ENCODE measurements at places on chromosomes 2 and 18.

GRCh38 chr18:74392323-74392722 is 64.8 kb downstream of the DIPK1C start:
- DNase-seq: no peak

DNA sequence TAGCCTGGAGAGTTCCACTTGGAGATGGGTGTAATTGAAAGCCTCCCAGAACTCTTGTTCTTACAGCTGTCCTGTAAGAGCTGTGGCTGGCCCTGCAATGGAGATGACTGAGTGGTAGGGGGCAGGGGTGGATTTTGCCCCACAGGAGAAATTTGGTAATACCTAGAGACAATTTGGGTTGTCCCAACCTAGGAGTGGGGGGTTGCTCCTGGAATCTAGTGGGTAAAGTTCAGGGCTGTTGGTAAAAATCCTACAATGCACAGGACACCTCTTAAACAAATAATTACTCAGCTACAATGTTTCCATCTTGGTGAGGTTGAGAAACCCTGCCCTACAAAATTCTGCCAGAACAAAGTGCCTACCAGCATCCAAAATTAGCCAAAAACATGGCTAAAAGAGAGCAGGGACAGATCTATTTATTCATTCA is 181.1 kb upstream of the SH3BP4 start:
- no peak for DNase-seq

GRCh38 chr18:48902023-48902855 is 48.5 kb downstream of the SMAD7 start:
- DNase-seq: no peak

GRCh38 chr2:161488879-161489278 is 72.8 kb downstream of the TBR1 start:
- no peak for DNase-seq

- DNase-seq: no peak
Measured at GRCh38 chr2:69046221-69046662, 33.3 kb downstream of the ANTXR1 start.

- DNase-seq: no peak
Measured at GRCh38 chr18:24187049-24187448, 48.2 kb downstream of the CABYR start.

GRCh38 chr2:221001381-221001801 is 570.7 kb downstream of the EPHA4 start:
- no peak for DNase-seq

GRCh38 chr2:143264851-143265250 is 135.6 kb downstream of the ARHGAP15 start:
- DNase-seq: no peak

DNA sequence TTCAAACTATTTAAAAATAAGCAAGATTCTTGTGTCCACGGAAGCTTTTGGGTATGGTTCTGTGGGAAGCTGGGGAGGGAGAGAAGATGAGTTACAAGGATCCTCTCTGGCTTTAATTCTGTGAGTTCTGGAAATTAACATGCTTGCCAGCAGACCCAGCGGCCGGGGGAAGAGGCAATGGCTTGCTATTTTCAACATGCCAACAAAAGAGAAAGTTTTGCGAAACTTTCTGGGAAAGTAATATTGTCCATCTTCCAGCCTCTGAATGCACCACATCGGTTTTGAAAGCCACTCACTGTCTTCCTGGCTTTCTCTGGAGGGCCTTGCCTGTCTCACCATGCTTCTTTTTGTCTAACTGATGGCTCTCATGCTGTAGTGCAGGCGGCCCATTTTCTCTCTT is 85.7 kb downstream of the EN1 start:
- DNase-seq: no peak

- DNase-seq: no peak
Measured at GRCh38 chr2:45637440-45637839, 14.0 kb upstream of the PRKCE start.

GRCh38 chr2:240200230-240201051 is 60.0 kb upstream of the OTOS start:
- no peak for DNase-seq

DNA sequence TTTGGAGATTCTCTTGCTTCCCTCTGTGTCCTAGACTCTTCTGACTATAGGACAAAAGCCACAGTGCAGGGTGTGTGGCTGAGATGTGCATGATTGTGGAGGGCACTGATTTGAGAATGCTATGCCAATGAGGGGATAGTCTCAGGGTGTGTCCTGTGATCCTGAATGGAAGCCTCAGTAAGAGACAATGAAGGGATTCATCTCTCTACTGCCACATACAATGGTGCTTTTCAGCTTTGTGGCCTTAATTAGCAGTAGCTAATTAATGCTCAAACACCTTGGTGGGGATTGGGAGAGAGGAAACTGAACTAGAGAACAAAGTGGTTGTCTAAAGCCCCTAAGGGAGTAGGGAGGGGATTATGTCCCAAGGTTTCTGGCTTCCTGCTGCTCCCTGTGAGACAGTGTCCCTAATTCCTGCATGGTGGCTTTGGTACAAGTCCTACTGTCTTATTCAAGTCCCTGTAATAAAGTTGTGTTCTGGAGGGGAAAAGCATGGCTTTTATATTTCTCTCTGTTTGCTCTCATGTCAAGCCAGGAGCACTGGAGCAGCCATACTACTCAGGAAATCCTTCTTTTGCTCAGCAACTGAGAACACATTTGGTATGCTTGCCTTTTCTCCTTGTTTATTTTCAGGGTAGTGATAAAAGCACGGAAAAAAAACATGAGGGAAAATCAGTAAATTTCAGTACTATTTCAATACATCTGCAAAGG is 415.2 kb upstream of the TCF4 start:
- no peak for DNase-seq

DNA sequence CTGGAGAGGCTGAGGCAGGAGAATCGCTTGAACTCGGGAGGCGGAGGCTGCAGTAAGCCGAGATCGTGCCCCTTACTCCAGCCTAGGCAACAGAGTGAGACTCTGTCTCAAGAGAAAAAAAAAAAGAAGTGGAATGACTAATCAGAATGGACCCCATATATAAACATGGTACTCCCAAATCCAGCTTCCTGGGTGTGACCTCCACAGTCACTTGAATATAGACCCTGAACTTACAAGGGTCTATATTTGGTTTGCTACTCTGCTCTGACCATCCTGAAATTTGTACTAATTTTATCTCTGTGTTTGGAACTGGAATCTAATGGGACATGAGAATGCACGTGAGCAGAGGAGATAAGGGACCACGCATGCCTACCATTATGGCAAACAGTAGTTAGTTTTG is 275.0 kb downstream of the TNS1 start:
- DNase-seq: no peak

DNA sequence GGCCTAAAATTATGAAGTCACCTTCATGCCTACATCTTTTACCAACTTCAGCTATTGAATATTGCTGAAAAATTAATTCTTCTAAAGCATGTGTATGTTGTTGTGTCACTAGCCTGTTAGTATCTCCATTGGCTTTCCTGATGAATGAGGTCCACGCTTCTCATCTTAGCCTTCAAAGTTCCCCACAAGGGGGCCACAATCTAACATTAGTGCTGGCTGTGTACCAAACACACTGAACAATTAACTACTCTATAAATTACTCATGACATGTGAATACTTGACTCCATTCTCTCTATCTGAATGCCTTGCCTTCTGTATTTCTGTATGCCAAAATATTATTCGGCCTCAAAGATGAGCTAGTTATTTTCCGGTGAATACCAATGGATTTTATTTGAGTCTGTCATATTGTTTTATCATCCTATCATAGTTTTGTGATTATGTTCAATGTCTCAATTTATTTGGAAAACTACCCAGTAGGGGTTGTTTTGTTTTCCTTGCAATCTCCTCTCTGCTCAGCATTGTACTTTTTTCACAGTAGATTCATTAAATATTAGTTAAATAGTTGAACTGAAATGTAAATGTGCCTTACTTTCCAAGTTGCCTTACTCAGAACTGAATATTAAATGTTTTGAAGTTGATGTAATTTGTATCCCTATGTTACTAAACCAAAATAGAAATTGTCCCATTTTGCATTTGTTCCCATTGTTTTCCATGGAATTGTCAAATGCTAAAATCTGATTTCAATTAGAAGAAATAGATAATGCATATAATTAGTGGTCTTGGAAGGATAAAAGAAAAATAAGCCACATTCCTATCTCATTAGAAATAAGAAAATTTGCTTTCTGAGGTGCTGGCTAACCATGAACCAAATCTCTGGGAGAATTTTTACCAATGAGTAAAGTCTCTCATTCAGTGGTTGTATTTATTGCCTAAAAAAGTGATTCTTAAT is 208.4 kb upstream of the COL3A1 start:
- no peak for DNase-seq

DNA sequence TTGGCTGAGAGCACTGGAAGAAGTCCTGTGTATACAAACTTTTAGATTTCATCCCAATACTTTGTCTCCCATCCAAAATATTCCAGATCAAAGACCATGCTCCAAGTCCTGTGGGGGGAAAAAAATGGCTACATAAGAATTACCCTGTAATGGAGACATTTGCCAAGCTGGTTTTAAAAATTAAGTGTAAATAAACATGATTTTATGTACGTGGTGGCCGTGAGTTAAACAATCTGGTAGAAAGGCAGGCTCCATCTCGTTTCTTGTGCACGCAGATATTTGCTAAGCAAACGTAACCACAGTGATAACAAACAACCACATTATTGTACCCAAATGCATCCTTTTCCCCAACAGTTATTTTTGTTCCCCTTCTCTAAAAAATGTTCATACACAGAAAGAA is 176.4 kb downstream of the ZNF516 start:
- DNase-seq: no peak

- no peak for DNase-seq
Measured at GRCh38 chr2:74824679-74825078, 9.2 kb upstream of the HK2 start.

DNA sequence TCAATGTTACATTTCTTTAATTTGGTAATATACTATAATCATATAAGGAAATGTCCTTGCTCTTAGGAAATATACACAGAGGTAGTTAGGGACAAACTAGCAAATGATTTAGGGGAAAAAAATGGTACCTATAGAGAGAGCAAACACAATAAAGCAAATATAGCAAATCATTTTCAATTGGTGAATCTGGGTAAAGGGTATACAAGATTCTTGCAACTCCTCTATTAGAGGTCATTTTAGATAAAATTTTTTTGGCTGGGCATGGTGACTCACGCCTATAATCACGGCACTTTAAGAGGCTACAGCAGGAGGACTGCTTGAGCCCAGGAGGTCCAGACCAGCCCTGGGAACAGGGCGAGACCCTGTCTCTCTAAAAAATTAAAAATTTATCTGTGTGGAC is 44.4 kb downstream of the STRN start:
- DNase-seq: no peak

DNA sequence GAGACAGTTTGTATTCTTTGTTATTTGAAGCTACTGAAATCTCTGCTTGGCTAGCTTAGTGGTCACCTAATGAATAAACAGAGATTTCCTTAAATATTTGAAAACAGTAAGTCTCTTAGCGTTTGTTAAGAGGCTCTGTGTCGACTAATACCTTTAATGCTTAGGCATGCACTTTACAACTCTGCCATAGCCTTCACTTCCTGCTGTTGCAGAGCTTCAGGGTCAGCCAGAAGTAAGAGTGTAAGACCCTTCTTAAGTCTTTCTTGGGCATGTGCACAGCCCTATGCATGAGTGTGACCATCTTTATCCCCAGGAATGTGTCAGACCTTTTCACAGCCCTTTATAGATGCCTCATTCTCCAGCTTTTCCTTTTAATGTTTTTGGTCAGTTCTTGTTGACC is 195.3 kb upstream of the ALPP start:
- no peak for DNase-seq

DNA sequence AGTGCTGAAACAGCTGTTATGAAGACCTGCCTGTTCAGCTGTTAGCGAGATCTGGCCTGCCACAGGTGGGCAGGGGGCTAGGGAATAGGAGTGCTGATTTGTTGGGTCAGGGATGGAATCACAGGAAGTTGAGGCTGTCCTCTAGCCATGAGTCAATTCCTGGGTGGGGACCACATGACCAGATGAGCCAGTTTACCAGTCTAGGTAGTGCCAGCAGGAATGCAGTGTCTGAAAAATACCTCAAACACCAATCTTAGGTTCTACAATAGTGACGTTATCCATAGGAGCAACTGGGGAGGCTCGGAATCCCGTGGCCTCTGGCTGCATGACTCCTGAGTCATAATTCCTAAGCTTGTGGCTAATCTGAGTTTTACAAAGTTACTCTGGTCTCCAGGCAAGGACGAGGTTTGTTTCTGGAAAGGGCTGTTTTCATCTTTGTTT is 44.9 kb downstream of the DYSF start:
- no peak for DNase-seq

DNA sequence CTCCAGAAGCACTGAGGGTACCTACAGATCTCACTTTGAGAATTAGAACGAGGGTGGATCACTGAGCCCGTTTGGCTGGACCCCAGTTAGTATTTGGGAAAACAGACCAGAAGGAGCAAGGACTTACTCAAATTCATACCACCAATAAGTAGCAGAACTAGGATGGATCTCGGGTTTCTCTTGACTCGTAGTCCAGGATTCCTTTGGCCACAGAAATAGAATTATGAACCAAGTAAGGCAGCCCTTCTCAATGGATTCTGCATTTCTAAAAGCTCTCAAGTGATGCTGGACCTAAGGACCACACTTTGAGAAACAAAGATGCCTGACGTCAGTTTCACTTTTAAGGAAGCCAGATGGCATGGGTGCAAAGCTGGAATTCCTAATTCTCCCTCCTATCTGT is 153.0 kb downstream of the KLHL29 start:
- DNase-seq: no peak

DNA sequence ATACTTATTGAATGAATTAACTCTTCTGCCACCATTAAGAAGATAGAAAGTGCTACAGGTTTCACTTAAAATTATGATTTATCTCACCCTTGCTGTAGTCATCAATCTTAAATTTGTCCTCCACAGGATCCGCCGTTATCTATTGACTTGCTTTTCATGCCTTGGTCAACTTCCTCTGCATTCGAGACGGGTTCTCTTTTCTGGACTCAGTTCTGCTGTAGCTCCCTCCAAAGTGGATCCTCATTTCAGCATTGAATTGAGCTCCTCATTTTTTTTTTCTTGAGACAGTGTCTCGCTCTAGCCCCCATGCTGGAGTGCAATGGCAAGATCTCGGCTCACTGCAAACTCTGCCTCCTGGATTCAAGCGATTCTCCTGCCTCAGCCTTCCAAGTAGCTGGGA is 27.6 kb downstream of the INPP5D start:
- DNase-seq: no peak

DNA sequence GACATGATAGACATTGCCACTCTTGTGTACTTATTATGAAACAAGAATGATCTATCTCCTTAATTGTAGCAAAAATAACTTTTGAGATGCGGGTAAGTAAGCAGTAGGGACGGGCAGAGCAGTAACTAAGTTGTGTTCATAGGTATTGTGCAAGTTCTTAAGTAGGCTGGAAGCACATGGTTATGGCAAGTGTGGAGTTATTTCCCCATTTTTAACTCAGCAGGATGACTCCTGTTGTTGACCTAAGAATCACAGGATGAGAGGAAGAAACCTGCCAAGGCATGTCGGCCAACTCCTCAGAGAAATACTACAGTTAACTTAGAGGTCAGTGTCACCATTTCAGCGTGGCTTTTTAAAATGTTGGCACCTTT is 51.1 kb upstream of the FN1 start:
- DNase-seq: no peak

GRCh38 chr2:191152482-191153240 is 1.9 kb upstream of the STAT4 start:
- peak; percentile 14 for DNase-seq
